Liver (tissue), 10 donors: ENCODE measurements at places on chromosomes 12 and 14. TPM values are rescaled to one million over a fixed set of nuclear protein-coding genes. Genes with fewer than 3 reads are reported as not detected.
A peak's percentile ranks its signal among the peaks of the same experiment; 100 is the strongest.

DNA sequence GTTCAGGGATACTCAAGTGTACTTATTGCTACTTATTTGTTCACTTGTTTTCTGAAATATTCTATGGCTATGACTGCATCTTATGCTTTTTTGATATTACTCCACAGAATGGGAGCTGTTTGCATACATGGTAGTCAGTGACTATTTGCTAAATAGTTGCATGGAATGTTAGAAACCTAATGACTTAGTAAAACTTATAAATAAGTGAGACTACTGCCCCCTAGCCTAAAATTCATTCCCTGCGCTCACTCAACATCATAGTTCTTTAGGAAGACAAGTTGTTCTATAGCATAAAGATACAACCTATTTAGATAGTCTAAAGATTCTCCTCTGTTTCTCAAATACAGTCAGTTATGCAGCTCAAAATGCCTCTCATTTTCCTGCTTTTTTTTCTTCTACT, 305.5 kb downstream of the CEP128 start:
- no peak for DNase-seq

GRCh38 chr12:10033783-10034545, 3.5 kb downstream of the CLEC9A start:
- no peak for DNase-seq

- DNase-seq = no peak
These were observed 404.5 kb downstream of the FUT8 start for GRCh38 chr14:65817011-65817410.

DNA sequence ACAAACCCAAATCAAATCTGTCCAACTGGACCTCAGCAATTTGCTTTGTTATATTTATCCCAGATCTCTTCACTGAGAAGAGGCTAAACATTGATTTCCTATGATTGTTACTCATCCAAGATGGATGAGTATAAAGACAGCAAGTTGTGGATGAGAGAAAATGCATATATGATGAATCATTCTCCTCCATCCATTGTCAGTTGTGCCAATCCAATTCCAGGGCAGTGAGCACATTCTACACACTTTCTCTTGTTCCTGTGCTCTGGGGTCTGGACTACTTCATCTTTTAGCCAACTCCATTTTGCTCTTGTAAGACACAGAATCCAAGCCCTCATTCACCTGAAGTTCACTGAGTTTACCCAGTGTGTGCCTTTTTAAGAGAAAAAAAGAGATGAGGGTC, 105.7 kb downstream of the GCH1 start:
- no peak for DNase-seq

DNA sequence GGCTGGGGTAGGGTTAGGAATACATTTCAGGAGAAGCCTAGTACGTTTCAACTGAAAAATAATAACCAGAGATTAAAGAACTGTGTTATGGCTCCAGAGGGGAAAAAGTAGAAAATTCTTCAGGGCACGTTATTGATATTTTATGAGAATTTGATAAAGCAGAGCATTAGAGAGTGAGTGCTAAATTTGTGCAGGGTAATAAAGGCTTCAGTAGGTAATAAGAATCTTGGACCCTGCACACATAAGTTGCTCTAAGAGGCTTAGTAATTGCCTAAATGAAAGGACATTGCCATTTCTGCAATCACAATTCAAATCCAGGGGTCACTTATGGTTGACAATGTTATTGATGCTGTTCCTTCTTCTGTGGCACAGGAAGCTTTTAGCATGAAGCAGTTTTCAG, 439.4 kb upstream of the DCN start:
- no peak for DNase-seq

DNA sequence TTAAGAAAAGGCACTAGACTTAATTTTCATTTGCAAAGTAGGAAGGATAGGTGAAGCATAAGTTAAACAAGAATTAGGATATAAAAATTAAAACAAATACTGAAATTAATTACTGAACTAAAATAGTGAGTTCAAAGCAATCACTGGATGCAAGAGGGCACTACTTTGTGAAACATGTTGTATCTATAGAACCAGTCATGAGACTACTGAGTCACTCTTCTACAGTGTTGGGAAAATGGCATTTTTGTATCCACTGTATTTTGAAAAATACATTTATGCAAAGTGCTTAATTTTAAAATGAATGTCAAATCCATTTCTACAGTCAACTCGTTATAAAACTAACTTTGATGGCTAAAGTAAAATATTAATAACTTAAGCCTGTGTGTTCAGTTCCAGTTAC, 47.9 kb downstream of the SEL1L start:
- no peak for DNase-seq

GRCh38 chr14:51328772-51329353, 88.8 kb downstream of the TMX1 start:
- no peak for DNase-seq

DNA sequence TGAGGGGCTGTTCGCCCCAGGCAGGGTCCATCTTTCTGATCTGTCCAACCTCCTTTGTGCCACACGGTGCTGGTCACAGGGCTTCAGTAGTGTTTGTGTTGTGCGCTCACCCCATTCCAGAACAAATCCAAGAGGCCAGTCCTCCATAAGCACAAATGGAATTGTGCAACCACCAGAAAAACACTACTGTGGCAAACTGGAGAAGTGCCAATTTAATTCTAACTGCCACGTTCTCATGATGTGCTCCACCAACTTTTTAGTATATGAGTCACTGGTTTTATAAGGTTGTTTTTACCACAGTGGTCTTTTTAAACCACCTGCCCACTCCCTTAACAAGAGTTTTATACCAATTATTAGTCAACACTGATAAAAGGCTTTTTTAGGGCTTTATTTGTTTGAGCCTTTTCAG, 380.2 kb downstream of the NAV3 start:
- no peak for DNase-seq

- DNase-seq = no peak
These were observed 26.5 kb downstream of the PHETA1 start for GRCh38 chr12:111342376-111342775.

GRCh38 chr14:100780646-100781355, 45.1 kb upstream of the MEG3 start:
- DNase-seq = peak; percentile 31

- DNase-seq = no peak
These were observed 105.1 kb upstream of the AMIGO2 start for GRCh38 chr12:47184813-47185212.

- no peak for DNase-seq
These were observed 207.5 kb downstream of the CALM1 start for GRCh38 chr14:90604356-90604755.

GRCh38 chr12:110223777-110224378, 57.2 kb upstream of the ATP2A2 start:
- no peak for DNase-seq

- DNase-seq = no peak
These were observed 25.4 kb downstream of the PSMC1 start for GRCh38 chr14:90281756-90282155.

GRCh38 chr14:56172571-56172971, 54.4 kb downstream of the PELI2 start:
- DNase-seq = no peak

DNA sequence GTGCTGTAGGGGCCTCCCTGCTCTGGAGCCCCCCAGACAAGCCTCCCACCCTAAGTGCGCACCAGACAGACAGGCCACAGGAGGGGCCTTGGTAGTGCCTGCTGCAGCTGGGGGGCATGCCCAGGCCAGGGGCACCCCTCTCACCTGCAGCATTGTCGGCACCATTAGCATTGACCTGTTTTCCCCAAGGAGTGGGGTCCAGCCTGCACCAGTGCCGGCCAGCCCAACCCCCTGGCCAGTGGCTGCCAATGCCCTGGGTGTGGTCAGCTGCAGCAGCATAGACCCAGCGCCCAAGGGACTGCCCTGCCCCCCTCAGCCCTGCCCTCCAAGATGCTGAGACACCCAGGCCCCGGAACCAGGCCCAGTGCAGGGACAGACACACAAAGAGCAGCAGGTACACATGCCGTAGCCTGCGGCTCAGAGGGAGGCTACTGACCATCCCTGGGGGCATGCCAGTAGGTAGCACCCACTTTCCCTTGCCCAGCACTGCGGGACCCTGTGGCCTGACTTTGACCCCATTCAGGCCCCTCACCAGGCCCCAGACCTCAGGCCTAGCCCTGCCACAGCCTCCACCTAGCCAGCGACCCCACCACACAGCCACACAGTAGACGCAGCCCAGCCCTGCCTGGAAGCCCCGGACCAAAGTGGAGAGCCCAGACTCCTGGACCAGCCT, 1.0 kb downstream of the AHNAK2 start:
- no peak for DNase-seq

DNA sequence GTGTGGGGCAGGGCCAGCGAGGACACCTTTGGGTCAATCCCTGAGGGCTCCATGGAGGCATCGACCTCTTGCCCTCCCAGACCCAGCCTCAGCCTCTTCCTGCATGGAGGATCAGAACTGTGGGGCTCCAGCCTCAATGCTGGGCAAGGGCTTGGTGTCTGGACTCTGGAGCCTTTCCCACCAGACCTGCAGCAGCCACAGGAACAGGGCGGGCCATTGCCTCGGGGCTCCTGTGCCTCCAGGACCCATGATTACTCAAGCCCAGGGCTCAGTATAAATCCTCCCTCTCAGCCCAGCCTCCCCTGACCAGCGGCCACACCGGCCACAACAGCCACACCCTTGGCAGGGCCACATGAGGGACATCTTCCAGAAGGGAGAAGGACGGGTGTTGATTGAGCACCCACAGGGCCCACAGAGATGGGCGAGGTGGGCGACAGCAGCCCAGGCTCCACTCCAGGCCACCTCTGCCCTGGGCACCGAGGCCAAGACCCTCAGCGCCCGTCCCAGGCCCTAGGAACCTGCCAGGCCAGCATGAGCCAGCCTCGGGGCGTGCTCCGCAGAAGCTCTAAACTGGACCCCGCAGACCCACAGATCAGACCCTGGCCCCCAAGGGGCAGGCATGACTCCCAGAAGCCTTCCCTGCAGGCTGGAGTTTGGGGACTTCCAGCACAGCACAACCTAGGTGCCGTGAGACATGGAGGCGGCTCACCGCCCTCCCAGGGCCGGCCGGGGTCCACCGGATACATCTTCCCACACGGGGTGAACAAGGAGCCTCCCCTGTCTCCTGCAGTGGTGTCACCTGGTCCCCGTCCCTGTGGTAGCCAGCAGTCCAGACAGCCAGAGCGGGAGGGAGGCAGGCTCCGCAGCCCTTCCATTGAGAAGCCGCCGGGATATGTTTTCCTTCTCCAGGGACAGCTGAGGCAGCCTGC, 25.1 kb downstream of the NCOR2 start:
- no peak for DNase-seq

GRCh38 chr12:91397866-91398532, 215.4 kb upstream of the DCN start:
- no peak for DNase-seq

DNA sequence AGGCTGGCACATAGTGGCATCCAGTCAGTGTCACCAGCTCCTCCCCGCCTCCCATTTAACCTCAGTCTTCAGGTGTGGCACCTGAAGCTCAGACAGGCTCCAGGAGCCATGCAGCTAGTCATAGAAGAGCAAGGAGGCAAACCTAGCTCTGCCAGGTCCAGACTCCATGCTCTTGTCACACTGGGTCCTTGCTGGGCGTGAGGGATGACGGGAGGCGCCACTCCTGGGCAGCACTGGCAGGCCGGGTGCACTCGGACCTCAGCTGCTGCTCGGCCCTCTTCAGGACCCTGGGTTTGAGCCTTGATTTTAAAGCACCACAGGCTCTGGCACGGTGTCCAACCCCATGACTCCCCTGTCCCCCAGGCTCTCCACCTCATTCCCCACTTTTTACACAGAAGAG, 24.1 kb downstream of the ITPK1 start:
- no peak for DNase-seq

- no peak for DNase-seq
These were observed 282.4 kb downstream of the DPF3 start for GRCh38 chr14:72611506-72611905.

GRCh38 chr12:47881826-47882427, 22.9 kb downstream of the VDR start:
- no peak for DNase-seq

- DNase-seq = no peak
These were observed 36.6 kb upstream of the SYCP3 start for GRCh38 chr12:101775816-101776215.

DNA sequence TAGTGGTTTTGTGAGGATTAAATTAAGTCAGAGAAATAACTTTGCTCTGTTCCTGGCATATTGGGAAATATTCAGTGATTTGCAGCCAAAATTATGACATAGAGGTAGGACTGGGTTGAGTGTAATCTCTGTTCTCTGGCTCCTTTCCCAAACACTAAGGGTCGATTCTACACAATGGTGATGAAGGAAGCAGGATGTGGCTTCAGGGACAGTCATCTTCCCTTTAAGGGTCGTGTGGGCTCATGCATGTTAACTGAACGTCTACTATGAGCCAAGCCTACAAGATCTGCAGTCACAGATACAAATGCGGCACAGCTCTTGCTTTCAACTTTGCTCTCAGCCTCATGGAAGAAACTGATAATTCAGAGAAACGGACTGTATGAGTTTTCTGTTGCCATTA, 381.6 kb downstream of the VRK1 start:
- no peak for DNase-seq

- DNase-seq = no peak
These were observed 31.1 kb upstream of the TMEM179 start for GRCh38 chr14:104635717-104636116.

GRCh38 chr14:75771595-75771994, 110.5 kb downstream of the TTLL5 start:
- no peak for DNase-seq

GRCh38 chr12:5456906-5457305, 25.0 kb downstream of the NTF3 start:
- no peak for DNase-seq

DNA sequence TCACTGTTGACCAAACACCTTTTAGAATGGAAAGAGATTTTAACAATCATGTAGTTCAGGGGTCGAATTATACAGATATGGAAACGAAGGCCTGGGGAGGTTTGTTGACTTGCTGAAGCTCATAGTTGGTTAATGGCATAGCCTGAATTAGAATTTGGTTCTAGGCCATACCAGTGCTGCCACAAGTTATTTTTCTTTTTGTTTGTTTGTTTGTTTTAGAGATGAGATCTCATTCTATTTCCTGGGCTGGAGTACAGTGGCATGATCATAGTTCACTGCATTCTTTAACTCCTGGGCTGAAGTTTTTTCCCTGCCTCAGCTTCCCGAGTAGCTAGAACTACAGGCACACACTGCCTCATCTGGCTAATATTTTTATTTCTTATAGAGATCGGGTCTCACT, 25.4 kb upstream of the ALG10B start:
- no peak for DNase-seq

KCNMB4 gene
- total RNA-seq = 1.3 TPM

GPRC5D gene
- total RNA-seq = 0.17 TPM

ALDH2 gene
- total RNA-seq = 93.1 TPM

ADAMTS20 gene
- 0.05 TPM for total RNA-seq

BRMS1L gene
- 3.5 TPM for total RNA-seq

PHETA1 gene
- 2.4 TPM for total RNA-seq

PA2G4 gene
- 148 TPM for total RNA-seq
